Posterior cingulate gyrus (tissue), 11 donors: ENCODE measurements at places on chromosomes 12 and 14.

GRCh38 chr14:100820957-100821356 is 5.0 kb upstream of the MEG3 start:
- DNase-seq = no peak

DNA sequence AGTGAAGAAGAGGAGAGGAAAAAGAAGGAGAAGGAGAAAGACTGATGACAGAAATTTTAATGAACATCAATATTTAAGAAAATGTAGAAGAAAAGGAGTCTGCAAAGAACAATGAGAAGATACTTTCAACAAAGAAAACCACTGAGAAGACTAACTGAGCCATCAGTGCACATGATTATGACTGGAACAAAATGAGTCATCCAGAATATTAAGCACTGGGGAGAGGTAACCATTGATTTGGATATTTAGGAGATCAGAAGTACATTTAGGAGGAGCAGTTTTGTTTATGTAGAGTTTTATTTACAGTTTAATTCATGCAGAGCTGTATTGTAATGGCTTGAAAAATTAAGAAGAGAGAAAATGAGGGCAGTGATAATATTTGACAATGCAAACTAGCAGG is 159.1 kb downstream of the C12orf50 start:
- DNase-seq = no peak

- no peak for DNase-seq
Observed at GRCh38 chr14:30267141-30267540, 291.8 kb upstream of the G2E3 start.

DNA sequence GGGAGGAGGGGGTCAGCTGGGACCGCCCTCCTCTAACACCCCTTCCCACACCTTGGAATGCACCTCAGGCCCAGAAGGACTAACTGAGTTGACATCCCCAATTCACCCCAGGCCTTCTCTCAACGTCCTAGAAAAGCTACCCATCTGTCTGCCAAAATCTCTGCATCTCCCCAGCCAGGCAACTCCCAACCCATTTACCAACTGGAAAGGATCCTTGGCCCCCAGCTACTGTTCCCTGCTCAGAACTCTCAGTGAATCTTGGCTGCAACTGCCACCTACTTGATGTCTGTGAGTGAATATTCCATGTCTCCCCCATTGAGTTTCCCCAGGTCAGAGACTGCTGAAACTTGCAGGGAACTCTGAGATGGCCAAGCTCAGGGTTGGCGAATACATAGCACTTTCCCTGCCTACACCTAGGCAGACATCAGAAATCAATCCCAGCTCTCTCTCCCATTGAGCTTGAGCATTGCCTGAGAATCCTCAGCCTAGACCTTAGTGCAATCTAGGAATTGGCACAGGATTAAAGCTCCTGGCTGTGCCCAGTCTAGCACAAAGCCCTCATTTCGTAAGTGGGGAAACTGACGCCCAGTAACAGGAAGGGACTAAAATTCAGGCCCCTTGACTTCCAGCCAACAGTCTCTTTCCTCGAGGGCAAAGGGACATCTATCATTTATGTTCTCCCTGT is 71.9 kb upstream of the NCOR2 start:
- DNase-seq = no peak

DNA sequence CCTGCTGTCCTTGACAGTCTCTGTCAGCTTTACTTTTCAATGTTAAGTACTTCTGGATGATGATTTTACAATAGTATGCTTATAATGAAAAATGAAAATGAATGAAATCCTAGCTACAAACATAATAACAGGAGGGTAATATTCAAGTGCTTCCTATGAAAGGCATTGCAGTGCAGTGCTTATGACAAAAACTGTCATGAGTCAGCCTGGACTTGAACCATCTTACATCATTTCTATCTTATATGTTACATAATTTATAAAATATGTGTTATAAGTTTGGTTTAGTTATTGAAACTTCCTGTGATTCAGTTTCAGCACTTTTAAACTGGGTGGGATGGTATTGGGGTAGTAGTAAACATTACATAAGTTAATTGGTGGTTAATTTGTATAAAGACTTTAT is 451.7 kb downstream of the TMEM117 start:
- no peak for DNase-seq
